Stimulated activated CD4-positive, alpha-beta T cell treated with anti-CD3 and anti-CD28 coated beads, Interleukin-12 subunit alpha, Interleukin-12 subunit beta, amount 100 ng/mL, for 48 hours (primary cell): ENCODE measurements at places on chromosomes 3 and 15.
A peak's percentile ranks its signal among the peaks of the same experiment; 100 is the strongest.

- no peak for DNase-seq
Observed at GRCh38 chr3:177110386-177110785, 86.9 kb downstream of the TBL1XR1 start.

DNA sequence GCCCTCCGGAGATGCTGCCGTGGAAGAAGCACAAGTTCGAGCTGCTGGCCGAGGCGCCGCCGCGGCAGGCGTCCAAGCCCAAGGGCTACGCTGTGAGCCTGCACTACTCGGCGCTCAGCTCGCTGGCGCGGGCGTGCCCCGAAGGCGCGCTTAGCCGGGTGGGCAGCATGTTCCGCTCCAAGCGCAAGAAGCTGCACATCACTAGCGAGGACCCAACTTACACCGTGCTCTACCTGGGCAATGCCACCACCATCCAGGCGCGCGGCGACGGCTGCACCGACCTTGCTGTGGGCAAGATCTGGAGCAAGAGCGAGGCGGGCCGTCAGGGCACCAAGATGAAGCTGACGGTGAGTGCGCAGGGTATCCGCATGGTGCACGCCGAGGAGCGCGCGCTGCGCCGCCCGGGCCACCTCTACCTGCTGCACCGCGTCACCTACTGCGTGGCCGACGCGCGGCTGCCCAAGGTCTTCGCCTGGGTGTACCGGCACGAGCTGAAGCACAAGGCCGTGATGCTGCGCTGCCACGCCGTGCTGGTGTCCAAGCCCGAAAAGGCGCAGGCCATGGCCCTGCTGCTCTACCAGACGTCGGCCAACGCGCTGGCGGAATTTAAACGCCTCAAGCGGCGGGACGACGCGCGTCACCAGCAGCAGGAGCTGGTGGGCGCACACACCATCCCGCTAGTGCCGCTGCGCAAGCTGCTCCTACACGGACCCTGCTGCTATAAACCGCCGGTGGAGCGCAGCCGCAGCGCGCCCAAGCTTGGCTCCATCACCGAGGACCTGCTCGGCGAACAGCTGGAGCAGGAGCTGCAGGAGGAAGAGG lies 1.3 kb downstream of the FAM43A start:
- DNase-seq: peak; percentile 8

DNA sequence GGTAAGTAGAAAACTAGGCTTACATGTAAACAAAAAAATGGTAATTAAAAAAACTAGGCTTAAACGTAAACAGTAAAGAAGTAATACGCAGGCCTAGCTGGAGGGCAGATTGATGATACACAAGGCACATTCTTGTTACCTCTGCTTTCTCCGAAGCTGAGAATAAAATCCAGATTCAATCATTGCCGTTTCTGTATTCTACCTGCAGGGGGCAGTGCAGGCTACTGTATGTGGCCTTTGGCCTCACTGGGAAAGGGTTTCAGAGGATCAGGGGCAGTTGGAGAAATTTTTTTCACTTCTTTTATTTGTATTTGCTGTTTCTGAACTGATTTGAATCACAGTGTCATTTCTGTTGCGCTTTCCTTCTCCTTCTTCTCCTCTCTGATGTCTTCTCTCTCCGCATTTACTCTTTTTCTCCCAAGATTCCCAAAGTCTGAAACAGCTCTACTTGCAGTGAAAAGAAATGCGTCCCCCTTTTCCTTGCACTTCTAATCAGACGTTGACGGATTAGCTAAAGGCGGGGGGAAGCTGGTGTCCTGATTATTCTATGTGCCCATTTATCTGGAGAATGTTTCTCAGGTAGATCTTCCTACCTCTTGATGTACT lies 67.1 kb upstream of the MCTP2 start:
- peak; percentile 39 for DNase-seq

DNA sequence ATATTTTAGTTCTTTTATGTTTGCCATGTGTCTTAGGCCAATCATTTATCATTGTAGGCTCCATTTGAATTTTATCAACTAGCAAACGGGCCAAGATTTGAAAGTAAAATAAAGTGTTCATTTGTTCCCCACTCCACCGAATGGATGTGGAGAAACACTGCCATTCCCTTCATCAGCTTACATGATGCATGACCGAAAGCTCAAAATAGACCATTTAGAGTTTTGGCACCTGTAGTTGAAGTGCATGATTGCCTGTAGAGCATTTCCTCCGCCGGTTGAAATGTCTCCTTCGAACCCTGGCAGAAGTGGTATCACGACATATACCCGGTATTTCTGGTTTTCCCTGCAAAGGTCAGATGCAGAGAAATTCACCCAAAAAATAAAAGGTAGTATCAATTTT lies 165.6 kb downstream of the PLD1 start:
- DNase-seq: no peak

- no peak for DNase-seq
Observed at GRCh38 chr3:5202222-5202621, 14.7 kb downstream of the EDEM1 start.

GRCh38 chr3:98612996-98613517 lies 19.6 kb upstream of the CPOX start:
- no peak for DNase-seq

DNA sequence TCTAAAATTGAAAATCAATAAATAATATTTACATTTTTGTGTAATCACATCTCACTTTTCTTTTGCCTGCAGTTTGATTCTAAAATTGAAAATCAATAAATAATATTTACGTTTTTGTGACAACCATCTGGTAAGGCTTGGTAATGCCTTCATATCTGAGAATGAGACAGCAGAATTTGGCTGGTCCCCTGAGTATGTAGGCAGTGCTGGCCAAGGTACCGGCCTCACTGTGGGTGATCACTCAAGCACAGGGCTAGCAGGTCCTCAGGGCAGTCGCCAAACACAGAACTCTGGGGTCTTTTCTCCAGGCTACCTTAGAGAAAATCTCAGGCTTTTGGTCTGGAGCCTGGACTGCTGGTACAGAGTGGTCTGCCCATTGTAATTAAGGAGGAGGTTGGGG lies 26.2 kb downstream of the RTP3 start:
- no peak for DNase-seq

DNA sequence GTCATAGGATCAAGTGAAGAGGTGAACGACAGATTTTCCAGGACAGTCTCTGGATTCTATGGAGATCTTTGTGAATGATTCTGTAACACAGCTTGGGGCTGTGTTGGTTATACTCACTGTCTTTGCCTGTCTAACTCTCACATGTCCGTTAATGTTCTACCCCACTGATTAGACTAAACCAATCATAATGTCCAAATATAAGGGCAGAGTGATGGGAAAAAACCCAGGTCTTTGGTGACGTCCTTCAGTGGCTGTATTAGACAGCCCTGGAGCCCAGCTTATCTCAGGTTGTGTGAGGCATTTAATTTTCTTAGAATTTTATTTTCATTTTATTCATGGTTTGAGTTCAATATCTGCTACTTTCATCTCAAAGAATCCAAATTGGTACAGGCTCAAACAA lies 59.3 kb upstream of the TRA2B start:
- DNase-seq: no peak

GRCh38 chr3:143367171-143367570 lies 247.6 kb downstream of the CHST2 start:
- DNase-seq: no peak

DNA sequence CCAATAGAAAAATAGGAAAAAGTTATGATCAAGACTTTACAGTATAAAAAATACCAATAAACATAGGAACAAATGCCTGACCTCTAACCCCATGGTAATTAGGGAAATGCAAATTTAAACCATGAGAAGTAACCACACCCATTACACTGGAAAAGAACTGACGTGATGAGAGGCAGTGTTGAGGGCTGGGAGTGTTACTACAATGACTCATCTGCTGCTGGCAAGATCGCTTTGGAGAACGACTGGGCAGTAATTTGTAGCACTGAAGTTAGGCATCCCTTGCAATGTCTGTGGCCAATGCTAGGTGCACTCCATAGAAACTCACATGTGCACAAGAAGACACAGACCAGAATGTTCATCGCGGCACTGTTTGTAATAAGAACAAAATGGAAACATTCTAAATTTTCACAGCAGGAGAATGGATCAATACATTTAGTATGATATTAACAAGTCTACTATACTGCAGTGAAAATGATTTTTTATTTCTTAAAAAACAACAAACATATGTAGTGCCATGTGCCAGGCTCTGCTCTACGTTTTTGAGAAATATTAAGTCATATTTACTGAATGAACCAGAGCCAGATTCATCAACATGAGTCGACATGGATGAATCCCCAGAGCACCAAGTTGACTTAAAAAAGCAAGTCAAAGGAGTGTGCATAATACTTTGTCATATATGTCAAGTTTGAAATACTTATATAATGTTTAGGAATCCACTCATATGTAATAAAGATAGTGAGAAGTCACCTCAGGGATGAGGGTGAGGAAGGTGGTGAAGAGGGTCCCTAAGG lies 37.6 kb upstream of the EPHB3 start:
- DNase-seq: no peak

GRCh38 chr3:154517404-154517803 lies 87.4 kb upstream of the GPR149 start:
- no peak for DNase-seq

GRCh38 chr3:114582929-114583328 lies 289.1 kb downstream of the TIGIT start:
- no peak for DNase-seq

- DNase-seq: no peak
Observed at GRCh38 chr15:64931381-64931780, 19.7 kb downstream of the ANKDD1A start.

GRCh38 chr15:42591238-42591934 lies 16.0 kb downstream of the STARD9 start:
- DNase-seq: no peak

DNA sequence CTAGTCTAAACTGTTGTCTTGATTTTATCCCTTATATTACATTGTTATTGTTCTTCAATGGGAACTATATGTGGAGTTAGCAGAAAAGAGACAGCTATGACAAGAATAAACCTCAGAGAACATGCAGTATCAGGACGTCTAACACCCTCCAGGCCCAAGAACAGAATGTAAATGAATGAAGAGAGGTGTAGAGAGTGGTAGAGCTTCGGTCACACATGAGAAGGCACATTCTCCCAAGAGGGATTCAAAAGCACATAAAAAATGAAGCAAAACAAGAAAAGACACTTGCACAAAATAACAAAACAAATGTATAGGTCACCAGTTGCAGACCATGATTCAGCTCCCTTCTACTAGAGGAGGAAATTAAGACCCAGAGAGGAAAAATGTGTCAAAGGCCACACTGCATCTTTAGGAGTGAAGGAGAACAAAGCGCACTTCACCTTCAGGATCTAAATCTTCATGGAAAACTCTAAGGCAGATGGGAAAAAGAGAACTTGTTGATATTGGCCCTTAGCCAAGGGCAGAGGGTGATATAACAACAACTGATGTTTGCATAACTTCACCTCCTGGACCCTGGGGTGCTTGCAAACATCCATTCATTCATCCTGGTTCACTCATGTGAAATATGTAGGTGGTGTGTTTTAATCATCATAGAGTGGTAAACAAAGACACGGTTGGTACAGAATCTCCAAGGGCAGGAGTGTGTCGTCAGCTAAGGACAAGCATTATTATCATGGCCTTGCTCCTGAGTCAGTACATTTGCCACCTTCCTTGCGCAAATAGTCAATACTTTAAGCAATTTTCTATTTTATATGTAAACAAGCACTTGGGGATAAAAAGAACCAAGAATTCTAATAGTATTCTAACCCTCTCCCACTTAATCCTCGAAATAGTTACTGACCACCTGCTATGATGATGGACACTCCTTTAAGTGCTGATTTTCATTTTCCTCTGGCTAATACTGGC lies 8.8 kb downstream of the NEK10 start:
- DNase-seq: no peak

DNA sequence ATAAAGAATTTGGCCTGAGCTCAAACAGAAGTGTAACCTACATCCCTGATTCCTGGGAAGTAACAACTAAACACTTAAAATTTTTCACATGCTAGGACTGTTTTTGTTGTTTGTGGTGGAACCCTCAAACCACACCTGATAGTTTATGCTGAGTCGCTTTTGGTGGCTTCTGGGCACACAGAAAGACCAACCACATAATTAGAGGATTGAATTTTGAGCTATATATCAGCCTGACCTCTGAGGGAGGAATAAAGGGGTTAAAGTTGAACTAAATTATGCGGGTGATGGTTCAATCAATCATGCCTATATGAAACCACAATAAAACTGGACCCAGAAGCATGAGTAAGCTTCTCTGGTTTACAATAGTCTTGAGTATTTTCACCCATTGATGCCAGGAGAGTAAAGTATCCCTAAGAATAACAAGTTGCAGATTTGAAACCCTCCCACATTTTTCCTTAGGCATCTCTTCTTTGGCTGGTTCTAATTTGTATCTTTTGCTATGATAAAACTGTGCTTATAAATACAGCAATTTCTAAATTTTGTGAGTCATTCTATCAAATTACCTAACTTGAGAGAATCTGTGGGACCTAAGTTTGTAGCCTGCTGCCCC lies 1304.5 kb upstream of the GBE1 start:
- DNase-seq: no peak

DNA sequence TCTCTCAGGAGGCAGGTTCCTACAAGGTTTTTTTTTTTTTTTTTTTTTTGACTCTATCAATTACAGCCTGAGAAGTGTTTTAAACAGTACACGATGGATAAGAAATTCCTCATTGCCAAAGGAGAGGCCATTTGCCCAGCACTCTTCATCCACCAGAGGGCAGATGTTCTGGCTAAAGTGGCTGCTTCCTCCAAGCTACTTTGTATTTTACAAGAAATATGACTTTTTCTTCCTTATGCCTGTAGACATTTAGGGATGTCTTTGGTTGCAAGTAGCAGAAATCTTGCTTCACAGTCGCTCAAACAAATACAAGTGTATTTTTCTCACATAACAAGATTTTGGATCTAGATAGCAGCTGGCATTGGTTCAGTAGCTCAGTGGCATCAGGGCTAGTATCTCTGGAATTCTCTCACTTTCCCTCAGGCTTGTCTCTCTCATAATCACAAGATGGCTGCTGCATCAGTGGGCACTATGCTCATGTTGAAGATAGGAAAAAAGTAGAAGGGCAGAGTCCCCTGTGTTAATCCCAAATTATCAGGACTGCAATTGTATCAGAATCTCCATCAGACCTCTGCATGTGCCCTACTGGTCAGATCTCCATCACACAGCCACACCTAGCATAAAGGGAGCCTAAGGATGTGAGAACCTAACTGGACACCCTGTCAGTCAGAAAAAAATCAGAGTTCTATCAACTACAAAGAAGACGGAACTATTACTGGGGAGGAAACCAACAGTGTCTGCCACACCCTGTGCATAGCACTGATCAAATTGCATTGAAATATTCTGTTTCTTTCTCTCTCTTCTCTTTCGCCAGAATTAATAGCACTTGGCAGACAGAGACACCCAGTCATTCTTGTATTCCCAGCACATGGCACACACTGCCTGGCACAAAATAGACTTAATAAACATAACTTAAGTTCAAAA lies 138.9 kb upstream of the COL8A1 start:
- DNase-seq: no peak

- DNase-seq: no peak
Observed at GRCh38 chr3:44649709-44650108, 1.2 kb downstream of the ZNF35 start.
